Neural progenitor cell (in vitro differentiated cells): ENCODE measurements at places on chromosomes 7 and 10.

GRCh38 chr7:15681631-15682030 is 4.9 kb downstream of the MEOX2 start:
- peaks cover 20% of the 10 kb centered on the region for H3K4me1 ChIP-seq
- no peak overlapping the region for H3K27ac ChIP-seq
- no peaks in the 10 kb centered on the region for H3K36me3 ChIP-seq
- H3K4me3 ChIP-seq, result no peak overlapping the region

DNA sequence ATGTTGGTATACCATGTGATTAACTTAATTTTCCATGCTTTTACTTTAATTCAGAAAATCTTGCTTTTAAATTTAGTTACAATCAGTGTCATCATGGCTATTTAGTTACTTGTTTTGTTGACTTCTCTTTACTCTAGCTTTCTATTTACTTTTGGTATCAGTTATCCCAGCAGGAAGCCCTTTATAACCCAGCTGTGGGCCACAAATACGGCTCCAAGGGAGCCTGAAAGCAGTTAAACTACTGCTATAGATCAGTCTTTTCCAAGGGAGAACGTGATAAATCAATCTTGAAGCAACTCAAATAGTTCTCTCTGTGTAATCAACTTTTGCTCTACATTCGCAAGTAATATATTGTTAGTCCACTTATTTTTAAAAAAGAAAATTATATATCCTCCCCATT is 287.4 kb downstream of the CACNA2D1 start:
- no peaks in the 10 kb centered on the region for H3K36me3 ChIP-seq
- peaks cover 47% of the 10 kb centered on the region for H3K4me1 ChIP-seq
- H3K27me3 ChIP-seq, result no peaks in the 10 kb centered on the region

DNA sequence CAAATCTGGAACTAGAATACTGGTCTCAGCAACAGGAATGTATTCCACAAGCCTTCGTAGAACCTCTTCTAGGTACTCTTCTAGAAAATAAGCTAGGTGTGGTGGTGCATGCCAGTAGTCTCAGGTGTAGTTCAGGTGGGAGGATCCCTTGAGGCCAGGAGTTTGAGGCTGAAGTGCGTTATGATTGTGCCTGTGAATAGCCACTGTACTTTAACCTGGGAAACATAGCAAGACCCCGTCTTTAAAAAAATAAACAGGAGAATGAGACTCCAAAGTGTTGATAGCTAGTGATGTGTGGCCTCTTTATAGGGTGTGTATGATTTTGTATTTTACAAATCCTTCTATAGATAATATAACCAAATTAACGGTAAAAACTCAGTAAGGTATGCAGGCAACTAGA is 1.5 kb upstream of the ZNF775 start:
- no peaks in the 10 kb centered on the region for H3K27me3 ChIP-seq
- DNase-seq, result no peak

GRCh38 chr7:116518961-116519360 is 5.9 kb upstream of the CAV1 start:
- H3K27me3 ChIP-seq, result peaks cover 5% of the 10 kb centered on the region
- H3K27ac ChIP-seq, result no peak overlapping the region
- no peak for DNase-seq

DNA sequence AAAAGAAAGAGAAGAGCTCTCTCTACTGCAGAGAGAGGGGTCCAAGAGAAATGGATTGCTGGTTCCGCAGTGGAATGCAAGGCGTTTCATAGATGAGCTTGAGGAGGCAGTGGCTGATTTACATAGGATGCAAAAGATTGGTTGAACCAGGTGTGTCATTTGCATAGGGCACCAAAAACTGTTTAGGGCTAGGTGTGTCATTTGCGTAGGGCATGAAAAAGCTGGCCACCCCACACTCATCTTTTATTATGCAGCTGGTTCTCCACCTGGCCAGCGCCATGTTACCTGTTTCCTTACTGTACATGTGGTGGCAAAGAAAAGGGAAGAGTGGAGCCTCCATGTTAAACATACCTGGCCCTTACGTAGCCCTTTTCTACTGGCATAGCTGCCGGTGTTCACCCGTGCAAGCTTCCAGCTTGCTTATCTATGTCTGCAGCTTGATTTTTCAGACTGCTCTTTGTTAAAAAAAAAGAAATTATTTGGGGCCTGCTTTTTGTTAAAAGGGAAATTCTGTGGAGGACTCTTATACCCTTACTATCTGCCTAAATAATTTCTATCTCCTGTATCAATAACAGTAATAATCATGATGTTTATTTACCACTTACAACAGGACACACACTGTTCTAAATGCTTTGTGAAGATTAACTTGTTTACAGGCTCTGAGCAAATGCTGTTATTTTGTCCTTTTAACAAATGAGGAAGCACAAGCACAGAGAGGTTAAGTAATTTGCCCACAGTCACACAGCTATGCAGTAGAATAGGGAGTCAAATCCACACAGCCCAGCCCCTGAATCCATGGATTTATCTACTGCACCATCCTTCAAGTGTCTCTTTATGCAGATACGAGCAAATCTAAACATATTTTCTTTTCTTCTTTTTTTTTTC is 33.3 kb downstream of the CASP7 start:
- peaks cover 36% of the 10 kb centered on the region for H3K4me1 ChIP-seq
- H3K4me3 ChIP-seq, result no peak overlapping the region
- H3K27me3 ChIP-seq, result no peaks in the 10 kb centered on the region
